ENCODE measurements at places on chromosomes 11 and 22.

DNA sequence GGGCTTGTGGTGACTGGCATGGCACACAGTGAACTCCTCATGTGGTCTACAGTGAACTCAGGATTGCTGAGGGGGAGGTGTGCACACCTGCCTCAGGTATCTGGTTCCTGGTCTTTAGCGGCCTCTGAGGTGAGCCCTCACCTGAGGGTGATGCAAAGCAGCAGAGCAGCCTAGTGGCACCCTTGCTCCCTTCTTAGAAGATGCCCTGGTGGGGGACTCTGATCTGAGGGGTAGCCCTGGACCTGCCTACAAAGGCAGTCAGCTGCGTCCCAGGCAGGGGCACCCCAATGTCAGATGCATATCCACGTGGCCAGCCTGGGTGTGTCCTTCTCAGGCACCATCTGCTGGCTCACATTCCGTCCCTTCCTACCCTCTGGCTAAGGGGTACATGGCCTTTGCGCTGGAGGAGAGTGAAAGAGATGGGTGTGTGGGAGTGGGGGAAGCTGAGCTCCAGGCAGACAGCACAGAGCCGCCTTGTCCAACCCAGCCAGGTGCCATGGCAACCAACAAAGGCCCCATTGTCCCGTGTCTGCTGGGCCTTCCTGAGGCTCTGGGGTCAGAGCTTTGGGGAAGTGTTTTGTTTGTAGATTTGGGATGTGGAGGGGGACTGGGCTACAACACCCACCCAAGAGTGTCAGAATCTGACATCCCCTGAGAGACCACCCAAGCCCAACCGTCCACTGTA lies 5.8 kb downstream of the PLEKHB1 start:
- DNase-seq: no peak

GRCh38 chr11:116928102-116928777 lies 90.8 kb upstream of the APOA1 start:
- no peak for DNase-seq

- DNase-seq: no peak
These were observed 3.9 kb upstream of the SMIM35 start for GRCh38 chr11:118090545-118091162.

GRCh38 chr11:65496304-65497140 lies 2.3 kb upstream of the MALAT1 start:
- DNase-seq: no peak

- no peak for DNase-seq
These were observed 24.0 kb downstream of the RAB30 start for GRCh38 chr11:83047515-83048225.

GRCh38 chr11:7540830-7541555 lies 27.2 kb downstream of the PPFIBP2 start:
- no peak for DNase-seq

DNA sequence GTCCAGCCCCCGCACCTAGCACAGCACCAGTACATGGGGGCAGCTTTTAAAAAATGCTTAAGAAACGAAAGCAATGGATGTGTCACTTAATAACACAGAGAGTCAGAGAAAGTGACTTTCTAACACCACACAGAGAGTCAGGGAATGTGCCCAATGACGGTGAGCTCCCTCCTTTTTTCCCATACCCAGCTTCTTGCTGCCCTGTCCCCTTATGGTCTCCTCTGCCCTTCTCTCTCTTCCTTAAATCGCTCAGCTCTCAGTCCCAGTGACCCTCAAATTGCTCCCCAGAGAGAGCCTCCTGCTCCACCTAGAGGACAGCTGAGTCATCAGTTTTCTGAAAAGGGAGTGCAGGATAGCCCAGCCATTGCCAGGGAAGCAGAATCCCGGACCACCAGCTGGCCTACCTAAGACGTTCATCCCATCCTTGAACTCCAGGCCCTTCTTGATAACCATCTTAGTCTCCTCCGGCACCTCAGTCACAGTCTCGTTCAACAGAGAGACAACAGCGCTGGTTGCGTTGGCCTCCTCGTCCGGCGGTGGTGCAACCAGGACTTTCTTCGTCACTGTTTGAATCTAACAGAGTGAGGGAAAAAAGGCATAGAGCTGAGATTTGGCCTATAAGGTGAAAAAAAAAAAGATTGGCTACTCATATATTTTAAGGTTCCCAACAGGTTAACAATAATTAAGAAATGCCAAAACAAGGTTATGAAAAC lies 113.5 kb downstream of the SLC1A2 start:
- DNase-seq: no peak

DNA sequence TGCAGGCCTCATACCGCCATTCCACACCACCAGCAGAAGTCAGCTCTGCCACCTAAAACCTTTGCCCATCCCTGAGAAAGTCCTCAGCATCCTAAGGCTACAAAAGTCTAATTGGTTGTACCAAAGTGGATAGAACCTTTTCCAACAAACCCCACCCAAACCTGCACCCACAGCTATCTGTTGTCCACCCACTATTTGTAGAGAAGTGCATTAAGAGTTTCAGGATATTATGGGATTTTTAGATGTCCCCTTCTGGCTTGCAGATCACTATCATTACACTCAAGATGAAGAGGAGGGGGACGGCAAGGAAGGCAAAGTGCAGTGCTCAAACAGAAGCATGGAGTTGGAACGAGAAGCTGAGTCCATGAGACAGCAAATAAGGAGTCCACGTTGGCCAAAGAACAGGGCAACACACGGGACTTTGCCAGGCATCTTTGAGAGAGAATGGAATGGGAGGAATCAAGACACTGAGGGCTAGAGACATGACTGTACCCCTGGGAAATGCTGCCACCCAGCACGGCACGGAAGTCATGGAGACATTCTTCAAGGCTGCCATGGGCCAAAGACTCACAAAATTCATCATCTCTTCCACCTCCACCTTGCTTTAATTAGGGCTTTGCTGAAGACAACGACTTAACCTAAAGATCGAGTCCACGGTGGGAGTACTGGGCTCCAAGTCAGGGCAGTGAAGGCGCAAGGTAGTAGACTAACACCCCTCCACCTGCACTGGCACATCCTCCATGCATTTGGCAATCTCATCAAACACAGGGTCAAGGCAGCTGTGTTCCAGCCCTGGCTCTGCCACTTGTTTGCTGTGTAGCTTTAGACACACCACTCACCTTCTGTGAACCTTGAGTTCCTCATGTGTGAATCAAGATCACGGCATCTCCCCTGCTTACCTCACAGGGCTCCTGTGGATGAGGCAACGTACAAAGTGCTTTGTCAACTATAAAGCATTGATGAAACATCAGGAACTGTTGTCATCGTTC lies 112.9 kb upstream of the TMEM45B start:
- no peak for DNase-seq

DNA sequence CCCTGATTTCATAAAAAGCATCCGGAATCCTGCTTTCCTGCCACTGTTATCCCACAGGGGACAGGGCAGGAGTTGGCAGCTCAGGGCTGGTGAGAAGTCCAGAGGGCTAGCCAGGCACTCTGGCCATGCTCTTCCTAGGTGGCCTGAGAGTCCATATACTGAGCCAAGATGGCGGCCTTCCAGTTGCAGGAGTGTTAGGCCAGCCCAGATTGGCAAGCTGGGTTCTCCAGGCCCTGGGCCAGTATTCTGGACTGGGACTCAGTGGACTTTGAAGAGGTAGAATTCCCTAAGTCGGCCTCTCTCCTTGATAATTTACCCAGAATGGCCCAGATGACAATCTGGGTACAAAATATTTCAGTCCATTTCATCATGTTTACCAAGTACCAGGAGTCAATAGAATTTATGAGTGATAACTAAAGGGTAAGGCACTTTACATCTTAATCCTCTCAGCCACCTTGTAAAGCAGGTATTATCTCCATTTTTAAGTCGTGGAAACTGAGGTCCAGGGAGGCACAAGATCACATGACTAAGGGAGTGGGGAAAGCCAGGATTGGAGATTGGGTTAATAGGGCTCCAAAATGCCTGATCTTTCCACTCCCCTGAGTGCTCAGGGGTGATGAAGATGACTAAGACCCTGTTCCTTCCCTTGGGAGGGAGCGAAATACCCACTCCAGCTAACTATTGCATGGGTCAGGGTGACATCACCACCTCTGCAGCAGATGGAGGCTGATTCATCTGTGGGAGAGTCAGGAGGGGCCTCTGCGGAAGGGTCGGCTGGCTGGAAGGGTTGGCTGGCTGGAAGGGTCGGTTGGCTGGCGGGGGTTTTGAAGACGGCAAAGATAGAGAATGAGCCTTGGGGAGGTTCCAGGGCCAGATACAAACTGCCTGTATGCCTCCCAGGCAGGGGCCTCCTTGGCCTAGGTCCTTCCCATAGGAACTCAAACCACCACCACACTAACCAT lies 1.2 kb upstream of the MICALL1 start:
- DNase-seq: peak; percentile 79

- DNase-seq: no peak
These were observed 60.0 kb downstream of the BTG4 start for GRCh38 chr11:111452146-111452545.

DNA sequence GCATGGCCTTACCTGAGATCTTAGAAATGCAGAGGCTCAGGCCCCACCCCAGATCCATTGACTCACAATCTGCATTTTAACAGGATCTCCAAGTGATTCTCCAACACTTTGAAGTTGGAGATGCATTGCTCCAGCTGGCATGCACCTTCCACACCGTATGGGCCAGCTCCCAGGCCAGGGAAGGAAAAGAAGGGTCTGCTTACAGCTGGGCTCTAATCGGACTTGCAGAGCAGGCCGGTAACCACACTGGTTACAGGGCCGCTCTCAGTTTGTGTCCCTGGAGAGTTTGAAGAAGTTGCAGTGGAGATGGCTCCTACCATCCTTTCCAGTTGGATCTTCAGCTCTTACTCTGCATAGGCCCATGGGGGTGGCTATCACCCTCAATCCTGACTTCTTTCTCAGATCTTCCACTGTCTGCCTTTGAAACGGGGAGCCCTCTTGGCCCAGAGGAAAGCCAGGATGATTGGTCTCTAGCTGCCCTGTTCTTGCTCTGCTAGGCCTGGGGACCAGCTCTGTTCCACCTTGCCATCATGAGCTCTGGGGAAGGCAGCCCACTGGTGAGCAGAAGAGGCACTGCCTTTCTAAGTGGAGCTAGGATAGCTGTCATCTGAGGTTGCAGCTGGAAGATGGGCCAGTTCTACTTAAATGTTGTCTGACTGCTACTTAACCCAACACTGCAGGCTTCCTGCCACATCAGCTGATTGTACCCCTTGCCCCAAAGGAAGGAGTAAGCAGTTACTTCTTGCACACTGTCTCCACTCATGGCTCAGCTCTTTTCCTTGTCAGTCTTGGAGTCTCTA lies 105.6 kb upstream of the NAV2 start:
- DNase-seq: no peak

DNA sequence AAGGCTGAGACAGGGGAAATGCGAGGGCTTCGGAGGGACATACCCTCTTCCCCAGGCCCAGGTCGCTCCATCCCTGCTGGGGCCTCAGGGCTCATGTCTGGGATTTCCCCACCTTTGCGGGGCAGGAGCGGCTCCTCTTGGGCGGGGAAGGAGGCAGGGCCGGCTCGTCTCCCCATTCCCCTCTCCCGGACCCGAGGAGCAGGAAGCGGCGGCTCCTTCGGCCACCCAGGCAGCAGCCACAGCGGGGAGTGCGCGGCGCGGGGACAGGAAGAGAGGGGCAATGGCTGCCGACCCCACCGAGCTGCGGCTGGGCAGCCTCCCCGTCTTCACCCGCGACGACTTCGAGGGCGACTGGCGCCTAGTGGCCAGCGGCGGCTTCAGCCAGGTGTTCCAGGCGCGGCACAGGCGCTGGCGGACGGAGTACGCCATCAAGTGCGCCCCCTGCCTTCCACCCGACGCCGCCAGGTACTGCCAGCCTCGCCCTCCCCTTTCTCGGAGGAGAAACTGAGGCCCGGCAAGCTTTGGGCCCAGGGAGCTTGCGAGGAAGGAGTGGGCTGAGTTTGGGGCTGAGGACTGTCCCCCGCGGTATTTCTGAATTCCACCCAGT lies at the start of gene ANKK1:
Gene ANKK1, plus strand, starts transcription at position 175 of the 607 bp plus-strand sequence. Its CDS starts 106 bp downstream, at position 281.
- DNase-seq: no peak

- DNase-seq: no peak
These were observed 509.3 kb upstream of the TENM4 start for GRCh38 chr11:79950172-79950571.

DNA sequence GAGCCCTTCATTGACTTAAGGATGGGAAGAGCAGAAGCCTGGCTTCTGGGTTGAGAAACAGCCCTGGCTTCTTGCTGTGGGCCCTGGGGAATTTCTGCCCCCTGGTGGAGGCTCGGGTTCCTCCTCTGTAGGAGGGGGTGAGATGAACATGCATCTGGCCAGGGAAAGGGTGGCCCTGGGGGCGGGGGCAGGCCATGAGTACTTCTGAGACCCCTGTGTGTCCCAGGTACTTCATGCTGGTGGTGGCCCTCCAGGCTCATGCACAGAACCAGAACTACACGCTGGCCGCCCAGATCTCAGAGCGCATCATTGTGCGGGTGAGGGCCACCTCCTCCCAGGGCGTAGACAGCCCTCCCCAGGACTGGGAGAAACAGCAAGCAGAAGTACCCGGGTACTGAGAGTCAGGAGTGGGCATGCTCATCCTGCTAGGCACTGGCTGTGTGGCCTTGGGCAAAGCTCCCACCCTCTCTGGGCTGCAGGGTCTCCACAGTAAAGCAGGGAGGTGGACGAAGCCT lies 15.8 kb downstream of the TMEM258 start:
- peak; percentile 8 for DNase-seq

DNA sequence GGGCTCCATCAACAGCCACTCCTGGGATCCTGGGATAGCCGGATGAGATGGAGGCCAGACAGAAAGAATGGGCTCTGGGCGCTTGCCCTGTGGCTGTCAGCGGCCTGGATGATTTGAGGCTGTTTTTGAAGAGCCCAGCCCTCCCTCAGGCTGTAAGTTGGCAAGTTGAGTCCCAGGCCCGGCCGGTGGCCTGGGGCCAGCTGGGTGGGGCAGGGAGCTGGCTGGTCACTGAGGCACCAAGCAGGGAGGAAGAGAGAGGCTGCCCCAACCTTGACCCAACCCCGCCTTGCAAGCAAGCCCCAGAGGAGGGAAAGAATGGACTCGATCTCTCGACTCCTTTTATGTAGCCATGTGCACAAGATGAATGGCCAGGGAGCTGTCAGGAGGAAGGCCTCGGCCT lies 34.9 kb downstream of the RIBC2 start:
- no peak for DNase-seq

- no peak for DNase-seq
These were observed 9.1 kb upstream of the GLYATL1B start for GRCh38 chr11:59076876-59077571.

DNA sequence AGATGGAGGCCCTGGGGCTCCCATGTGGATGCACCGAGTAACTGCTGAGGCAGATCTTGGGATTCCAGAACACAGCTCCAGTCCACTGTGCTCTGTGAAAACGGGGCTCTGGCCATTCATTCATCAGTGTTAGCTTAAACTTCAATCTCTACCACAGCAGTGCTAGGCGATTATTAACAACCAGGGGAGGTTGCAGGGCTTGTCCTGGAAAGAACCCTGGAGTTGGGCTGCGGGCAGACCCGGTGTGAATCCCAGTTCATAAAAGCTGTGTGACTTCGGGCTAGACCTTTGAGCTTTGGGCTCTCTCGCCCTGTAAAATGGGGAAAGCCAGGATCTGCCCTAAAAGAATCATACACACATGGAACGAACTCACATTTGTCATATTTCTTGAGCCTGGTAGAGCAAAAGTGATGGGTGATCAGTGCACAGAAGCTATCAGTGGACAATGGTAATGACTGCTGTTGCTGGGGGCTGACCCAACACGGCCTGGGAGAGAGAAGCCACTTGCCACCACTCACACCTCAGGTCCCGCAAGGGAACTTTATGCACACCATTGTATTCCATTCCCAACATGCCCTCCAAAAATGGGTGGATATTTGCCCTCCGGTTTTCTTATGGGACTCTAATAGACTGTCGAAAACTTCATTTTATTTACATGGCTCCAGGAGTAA lies 15.6 kb upstream of the CRYBB3 start:
- DNase-seq: no peak

GRCh38 chr11:62048100-62048499 lies 75.7 kb upstream of the INCENP start:
- no peak for DNase-seq

GRCh38 chr22:26432619-26433311 lies 3.7 kb downstream of the ASPHD2 start:
- DNase-seq: no peak

All from AG09319 (cell line).